CD4-positive, alpha-beta T cell treated with Interleukin-15 for 4 hours (primary cell): ENCODE measurements at places on chromosomes 13 and 19.
A peak's percentile ranks its signal among the peaks of the same experiment; 100 is the strongest.

GRCh38 chr13:113802090-113802531 lies 43.1 kb downstream of the TMEM255B start:
- no peak for DNase-seq

GRCh38 chr19:41601771-41602170 lies 25.1 kb downstream of the CEACAM4 start:
- DNase-seq: no peak

GRCh38 chr13:112074139-112074865 lies 7.4 kb downstream of the SOX1 start:
- no peak for DNase-seq

GRCh38 chr13:74092711-74093110 lies 41.5 kb downstream of the KLF12 start:
- DNase-seq: no peak

DNA sequence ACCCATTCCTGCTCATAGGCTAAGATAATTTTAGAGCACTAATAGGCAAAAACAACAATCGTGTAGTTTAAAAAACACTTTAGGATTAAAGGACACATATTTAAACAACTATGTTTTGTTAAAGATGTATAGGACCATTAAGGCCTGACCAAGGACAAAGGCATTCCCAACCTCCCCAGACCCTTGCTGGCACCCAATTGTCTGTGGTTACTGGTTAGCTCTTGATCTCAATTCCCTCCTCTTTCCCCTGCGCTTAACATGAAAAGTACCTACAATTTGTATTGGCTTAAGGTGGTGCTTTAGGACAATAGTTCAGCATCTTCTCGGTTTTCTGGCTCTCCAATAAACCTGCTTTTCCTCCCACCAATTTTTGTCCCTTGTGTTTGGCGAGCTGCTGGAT lies 51.0 kb downstream of the TEX26 start:
- no peak for DNase-seq

DNA sequence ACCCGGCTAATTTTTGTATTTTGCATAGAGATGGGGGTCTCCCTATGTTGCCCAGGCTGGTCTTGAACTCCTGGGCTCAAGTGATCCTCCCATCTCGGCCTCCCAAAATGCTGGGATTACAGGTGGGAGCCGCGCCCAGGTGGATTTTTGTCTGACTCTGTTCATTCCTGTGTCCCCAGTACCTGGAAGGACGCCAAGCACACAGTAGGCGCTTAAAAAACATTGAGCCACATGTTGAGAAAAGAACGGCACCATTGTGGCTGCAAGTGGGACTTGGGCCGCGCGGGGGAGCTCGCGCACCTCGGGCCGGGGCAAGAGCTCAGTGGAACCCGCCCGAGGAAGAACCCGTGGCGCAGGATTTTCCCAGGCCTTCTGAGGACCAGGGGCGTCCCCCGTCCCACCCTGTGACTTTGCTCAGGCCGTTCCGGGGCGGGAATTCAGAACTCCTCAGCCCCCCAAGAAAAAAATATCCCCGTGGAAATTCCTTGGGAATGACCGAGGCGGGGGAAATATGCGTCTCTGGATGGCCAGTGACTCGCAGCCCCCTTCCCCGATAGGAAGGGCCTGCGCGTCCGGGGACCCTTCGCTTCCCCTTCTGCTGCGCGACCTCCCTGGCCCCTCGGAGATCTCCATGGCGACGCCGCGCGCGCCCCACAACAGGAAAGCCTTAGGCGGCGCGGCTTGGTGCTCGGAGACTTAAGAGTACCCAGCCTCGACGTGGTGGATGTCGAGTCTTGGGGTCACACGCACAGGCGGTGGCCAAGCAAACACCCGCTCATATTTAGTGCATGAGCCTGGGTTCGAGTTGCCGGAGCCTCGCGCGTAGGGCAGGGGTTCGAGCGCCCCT lies 1.4 kb upstream of the ICAM1 start:
- peak; percentile 89 for DNase-seq

GRCh38 chr13:77533875-77534788 lies 1.4 kb upstream of the SCEL start:
- no peak for DNase-seq

- peak; percentile 73 for DNase-seq
Measured at GRCh38 chr19:47239610-47240296, 8.8 kb upstream of the BBC3 start.

GRCh38 chr13:34152409-34152808 lies 334.5 kb downstream of the RFC3 start:
- DNase-seq: no peak

DNA sequence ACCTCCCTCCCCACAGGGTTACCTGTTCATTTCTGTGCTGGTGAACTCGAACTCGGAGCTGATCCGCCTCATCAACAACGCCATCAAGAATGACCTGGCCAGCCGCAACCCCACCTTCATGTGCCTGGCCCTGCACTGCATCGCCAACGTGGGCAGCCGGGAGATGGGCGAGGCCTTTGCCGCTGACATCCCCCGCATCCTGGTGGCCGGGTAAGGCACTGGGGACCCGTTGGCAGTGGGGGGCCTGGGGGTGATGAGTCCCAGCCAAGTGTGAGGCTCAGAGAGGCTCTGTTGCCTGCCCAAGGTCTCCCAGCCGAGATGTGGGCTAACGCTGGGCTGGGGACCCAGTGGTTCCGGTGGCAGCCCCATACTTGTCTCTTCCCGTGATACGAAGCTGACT lies 15.7 kb downstream of the AP2A1 start:
- DNase-seq: no peak

DNA sequence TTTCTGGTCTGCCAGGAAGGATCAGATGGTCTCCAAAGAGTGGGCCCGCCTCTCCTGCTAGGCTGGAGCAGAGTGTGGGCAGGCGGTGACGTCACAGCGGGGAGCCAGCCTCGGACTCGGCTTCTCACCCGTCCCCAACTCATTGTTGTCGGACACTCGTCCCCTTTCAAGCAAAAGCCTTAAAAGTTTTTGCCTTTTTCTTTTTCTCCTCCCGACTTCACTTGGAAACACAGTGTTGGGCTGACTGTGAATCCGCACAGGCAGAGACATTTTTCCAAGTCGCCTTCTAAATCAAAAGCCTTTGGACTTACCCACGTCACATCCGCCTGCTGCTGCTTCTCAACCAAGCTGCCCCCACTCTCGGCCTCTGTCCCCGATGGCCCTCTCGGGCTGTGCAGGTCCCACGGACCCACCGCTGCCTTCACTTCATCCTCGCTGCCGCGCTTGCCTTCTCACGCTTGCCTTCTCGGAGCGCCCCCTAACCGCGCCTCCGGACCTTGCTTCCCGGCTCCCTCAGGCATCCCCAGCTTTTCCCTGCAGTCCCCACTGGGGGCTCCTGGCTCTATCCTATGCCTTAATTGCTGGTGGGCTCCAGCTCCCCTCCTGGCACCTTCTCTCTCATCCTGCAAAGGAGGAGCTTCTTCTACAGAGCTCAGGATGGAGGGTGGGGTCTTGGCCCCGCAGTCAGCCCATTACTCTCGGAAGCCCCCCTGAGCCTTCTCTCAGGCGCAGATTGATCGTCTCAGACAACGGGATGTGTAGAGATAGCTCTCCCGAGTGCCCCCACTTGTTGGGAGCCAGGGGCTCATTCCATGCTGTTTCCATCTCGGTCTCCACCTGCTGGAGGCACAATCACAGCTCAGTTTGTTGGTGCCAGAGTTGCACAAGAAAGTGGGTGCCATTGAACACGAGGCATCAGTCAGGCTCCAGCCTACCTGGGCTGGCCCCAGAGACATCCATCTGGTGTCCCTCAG lies 3.9 kb upstream of the ZNF135 start:
- DNase-seq: no peak

DNA sequence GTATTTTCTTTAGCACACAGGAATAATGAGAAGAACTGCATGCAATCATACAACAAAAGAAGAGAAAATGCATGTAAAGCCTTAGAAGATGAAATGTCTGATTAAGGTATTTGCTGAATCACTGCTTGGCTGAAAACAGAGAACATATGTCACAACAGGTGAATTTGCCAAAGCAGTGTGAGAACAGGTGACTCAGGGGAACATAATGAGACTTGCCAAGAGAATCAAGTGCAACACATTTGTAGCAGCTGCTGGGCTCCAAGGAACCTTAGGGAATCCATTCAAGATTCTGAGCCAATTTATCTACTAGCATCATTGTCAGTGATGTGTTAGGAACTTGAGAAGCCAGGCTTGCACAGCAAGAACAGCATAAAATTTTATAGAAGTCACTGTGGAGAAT lies 273.1 kb downstream of the PCDH20 start:
- DNase-seq: no peak

DNA sequence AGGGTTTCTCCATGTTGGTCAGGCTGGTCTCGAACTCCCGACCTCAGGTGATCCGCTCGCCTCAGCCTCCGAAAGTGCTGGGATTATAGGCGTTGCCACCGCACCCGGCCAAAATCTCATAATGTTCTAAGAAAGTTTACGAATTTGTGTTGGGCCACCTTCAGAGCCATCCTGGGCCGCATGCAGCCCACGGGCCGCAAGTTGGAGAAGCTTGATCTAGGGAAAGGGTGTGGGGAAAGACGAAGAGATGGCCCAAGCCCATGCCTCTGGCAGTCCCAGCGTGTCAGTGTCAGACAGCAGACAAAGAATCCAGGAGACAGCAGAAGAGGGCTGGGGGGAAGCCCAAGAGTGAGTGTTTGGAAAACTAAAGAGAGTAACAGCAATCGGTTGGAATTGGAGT lies 17.3 kb upstream of the PNMA8C start:
- no peak for DNase-seq

- no peak for DNase-seq
Measured at GRCh38 chr13:45584816-45585215, 30.7 kb downstream of the ERICH6B start.

GRCh38 chr13:101951114-101951513 lies 450.7 kb downstream of the FGF14 start:
- no peak for DNase-seq

DNA sequence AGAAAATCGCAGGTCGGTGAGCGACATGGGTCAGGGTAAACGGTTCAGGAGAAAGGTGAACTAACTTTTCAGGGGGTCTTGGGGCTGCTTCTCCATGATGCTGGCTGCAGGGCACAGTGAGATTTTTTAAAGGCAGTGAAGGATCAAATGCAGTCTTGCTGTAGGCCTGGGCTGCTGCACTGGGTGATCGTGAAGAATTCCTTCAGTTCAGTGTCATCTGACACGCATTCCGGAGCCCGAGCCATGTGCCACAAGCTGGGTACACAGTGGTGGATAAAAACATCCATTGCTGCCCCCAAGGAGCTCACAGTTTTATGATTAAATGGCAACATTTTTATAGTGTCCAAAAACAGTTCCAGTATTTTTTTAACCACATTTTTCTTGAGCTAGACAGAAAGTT lies 56.3 kb upstream of the GPR12 start:
- no peak for DNase-seq

DNA sequence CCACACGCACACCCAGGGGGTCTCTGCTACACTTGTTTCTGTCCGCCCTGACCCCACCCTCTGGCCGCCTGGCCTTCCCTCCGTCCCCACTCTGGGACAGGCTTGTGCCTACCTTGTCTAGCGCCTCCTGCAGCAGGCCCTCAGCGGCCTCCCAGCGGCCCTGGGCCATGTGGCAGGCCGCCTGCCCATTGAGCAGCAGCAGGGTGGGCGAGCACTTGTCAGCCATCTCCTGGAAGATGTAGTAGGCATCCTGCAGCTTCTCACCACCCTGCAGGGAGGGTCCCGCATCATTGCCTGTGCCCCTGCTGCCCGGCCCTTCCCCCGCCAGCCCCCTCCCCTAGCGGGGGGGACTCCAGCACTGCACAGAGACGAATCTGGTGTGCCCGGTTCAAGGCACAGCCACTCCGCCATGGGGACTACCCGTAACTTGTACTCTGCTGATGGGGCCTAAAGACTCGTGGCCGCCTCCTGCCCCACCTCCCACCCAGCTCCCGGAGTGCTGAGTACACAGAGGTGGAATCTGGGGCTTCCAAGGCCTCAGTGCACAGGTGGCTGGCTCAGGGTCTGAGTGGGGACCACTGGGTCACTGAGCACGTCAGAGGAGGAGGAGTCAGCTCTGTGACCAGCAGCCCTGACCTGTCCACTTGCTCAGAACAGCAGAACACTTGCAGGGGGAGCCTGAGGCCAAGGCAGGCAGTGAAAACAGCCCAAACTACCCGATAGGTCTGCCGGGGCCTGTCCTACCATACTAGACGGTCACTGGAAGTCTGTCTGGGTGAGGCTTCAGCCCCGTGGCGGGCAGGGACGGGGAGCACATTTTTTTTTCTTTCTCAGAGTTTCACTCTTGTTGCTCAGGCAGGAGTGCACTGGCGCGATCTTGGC lies 7.4 kb upstream of the CERS1 start:
- no peak for DNase-seq

- no peak for DNase-seq
Measured at GRCh38 chr13:101639711-101640110, 187.2 kb downstream of the ITGBL1 start.
